ENCODE measurements at places on chromosomes 2 and 18.

- no peak for DNase-seq
These were observed 60.4 kb upstream of the ZNF397 start for GRCh38 chr18:35180455-35180854.

DNA sequence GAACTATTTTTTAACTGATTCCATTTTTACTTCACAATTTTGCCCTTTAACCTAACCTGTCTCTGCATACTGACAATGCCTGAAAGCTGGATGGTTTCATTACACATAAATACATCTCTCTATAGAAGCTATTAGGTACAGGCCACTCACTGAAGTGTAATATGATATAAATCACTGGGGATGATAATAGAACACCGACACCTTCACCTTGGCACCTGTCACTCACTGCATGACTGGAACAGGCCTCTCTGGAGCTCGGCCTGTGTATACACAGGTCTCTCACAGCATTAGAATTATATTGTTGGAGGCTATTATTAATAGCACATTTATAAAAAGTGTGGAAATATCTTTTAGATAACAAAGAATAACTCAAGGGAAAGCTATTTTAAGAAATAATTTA, 138.2 kb downstream of the TMEM131 start:
- no peak for DNase-seq

DNA sequence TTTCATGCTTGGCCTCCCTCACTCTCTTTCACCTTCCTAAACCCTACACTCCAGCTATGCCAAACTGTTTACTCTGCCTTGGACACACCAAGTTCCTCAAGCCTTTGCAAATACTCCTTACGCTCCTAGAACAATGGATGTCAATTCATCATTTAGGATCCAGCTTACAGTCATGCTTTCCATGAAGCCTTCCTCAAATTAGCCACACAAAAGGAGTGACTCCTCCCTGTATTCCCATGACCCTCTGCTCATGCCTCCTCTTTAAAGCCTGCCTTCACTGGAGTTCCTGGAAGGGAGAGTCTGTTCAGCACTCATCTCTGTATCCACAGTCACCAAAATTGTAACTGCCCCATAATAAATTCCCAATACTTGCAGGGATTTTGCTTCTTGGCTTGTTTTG, 721 bp upstream of the EHD3 start:
- DNase-seq = no peak

GRCh38 chr18:50569930-50570329, 10.0 kb downstream of the MAPK4 start:
- DNase-seq = no peak

DNA sequence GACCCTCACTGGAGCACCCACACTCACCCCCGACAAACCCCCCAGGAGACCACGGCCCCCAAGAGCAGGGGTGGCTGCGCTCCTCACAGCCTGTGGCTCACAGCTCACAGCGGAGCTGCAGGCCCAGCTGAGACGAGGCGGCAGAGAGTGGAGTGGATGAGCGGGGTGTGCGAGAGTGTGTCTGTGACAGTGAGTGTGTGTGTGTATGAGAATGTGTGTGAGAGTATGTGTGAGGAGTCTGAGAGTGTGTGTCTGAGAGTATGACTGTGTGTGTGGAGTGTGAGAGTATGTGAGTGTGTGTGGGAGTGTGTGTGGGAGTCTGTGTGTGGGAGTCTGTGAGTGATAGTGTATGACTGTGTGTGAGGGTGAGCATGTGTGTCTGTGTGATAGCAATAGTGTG, 55.3 kb upstream of the ID2 start:
- DNase-seq = no peak

DNA sequence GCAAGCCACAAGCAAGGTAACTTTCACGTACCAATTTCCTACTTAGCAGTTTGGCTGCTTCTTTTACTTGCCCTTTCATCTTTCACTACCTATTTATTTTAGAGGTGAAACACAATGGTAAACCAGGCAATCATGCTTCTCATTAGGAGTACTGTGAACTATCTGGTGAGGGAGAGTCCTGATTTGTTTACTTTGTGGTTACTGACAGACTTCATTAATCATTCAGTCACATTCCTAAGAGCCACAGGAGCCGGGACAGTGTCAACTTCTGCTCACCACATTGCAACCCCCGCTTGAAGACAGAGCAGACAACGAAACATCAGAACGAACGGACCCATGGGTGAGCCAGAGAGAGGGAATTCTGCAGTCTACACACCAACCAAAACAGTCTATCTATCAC, 28.8 kb downstream of the TUBB6 start:
- DNase-seq = peak; percentile 78

- no peak for DNase-seq
These were observed 587 bp downstream of the SUMO1 start for GRCh38 chr2:202237787-202238233.

- DNase-seq = no peak
These were observed 1718.6 kb downstream of the SUCLG1 start for GRCh38 chr2:82740527-82740926.

DNA sequence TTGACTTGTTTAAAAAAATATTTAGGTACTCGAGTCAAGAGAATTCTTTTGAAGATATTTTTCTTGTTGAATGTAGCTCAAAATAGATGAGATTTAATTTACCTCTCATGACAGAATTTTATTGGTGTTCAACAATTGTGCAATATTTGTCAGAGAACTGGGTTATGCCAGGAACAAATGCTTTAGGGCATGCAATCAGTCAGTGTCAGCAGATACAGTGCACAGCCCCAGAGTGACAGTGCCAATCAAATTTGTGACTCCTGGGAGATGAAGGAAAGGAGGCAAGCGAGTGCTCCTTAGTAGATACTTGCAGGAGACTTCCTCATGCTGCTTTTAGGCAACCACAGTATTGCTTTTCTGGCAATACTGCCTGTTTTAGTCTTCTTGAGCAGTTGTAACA, 81.2 kb upstream of the DSEL start:
- DNase-seq = no peak

DNA sequence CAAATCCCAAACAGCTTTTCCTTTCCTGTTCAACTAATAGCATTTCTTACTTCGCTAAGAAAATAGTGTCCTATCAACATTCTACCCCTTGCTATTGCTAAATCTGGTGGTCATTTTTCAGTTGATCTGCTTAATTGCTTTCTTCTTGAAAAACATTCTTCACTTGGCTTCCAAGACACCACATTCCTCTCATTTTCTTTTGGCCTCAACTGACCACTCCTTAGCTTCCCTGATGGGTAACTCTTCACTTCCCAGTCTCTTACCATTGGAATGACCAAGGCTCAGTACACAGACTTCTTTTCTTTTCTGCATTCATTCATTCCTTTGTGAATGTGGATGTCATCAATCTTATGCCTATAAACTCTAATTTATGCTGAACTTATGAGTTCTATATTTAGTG, 230.8 kb upstream of the CDH2 start:
- no peak for DNase-seq

DNA sequence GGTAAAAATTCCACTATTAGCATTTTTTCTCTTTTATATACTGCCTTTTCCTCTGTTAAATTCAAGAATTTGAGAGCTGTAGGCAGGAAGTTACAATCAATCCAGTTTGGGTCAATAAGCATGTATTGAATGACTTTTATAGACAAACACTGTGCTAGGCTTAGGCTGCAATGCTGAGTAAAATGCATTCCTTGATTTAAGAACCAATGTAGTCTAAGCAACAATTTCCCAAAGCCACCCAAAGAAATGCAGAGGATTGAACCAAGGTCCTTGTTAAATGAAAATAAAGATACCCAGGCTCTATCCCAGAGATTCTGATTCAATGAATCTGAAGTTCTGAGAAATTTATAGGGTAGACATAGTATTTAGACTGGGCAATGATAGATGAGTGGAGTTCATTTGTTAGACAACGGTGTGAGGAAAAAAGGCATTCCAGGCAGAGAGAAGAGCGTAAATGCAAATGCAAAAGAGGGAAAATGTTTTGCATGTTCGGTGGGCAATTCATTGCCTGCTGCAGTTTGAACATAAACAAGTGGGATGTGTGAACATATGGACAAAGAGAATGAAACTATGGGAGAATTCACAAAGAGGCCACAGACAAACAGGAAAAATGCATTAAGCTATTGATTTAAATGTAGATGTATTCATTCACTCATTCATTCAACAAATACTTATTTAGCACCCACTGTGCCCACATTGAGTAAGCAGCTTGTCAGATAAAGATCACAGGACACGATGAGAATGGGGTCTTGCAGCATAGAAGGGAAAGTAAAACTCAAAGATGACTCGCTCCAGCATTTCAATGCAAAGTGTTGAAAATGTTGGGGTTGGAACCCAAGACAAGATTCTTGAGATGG, 107.1 kb downstream of the EVA1A start:
- DNase-seq = no peak

DNA sequence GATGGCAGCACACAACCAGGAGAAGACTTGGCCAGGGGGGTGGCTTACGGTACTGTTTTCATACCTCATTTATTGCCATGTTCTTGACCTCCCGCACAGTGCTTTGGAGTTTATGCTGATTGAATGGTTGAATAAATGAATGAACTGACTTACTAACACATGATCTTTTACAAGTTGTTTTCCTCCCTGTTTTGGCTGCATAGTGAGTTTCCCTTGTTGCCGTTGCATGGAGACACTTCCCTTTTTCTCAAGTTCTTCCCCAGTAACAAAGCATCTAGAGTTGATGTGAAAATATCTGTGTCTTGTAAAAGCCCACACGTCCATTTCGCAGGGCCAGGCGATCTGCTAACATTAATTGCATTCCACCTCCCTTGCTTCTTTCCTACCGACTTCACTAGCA, 35.7 kb upstream of the RAB1A start:
- no peak for DNase-seq

DNA sequence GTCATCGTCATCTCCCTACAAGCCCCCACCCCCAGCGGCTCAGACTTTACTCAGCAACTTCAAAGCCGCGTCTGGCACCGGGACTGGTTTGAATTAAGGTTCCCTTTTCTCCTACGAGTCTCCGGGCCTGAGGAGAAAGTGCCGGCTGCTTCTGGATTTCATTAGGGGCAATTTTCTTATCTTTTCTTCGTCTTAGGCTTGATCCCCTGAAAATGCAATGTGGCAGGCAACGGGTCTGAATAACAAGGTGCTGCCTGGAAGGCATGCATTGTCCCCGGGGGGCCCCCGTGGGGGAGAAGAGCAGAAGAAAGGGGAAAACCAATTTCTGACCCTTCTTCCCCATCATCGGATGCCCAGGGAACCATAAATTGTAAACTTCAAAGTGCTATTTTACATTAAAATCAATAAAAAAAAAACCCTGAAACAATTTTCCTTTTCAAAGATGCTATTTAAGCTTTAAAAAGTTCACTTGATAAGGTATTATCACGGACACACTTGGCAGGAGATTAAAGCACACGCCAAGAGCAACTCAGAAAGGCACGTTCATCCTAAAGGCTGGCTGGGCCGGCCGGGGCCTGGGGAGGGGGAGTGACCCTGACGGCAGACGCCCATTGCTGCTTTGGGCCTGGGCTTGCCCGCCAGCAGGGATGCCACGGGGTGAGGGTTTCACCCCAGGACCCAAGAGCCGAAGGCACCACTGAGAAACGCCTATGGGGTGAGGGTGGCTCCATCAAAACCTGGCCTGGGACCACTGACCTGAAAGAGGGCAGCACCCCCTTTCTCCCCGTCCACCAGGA, 230.4 kb downstream of the TWIST2 start:
- DNase-seq = no peak

DNA sequence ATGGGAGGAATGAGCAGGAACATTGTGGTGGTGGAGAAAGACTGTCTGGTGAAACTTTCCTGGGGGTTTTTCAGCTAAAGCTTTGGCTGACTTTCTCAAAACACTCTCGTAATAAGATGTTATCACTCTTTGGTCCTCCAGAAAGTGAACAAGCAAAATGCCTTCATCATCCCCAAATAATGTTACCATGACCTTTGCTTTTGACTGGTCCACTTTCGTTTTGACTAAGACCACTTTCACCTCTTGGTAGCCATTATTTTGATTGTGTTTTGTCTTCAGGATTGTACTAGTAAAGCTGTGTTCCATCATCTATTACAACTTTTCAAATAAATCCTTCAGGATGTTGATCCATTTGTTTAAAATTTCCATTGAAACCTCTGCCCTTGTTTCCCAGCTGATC, 103.2 kb downstream of the AKAIN1 start:
- DNase-seq = no peak

DNA sequence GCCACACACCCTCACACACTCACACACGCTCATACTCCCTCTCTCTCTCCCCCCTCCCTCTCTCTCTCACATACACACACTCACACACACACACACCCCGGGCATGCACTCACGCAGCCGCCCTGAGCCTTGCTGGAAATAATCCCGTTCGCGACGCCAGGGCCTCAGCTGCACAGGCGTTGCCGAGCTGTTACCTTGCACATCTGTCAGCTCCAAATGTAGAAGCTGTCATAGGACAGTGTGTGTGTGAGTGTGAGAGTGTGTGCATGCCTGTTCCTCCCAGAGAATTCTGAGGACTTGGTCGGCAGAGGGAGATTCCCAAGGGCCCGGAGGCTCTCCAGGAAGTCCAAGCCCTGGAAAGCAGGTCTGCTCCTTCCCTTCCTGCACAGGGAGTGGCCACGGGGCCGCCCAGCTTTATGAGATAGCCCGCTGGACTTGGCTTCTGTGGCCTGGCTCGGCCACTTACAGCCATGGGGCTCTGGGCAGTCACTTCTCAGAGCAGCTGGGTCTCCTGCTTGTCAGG, 8.6 kb downstream of the SPR start:
- no peak for DNase-seq

- no peak for DNase-seq
These were observed 66.9 kb downstream of the CDH20 start for GRCh38 chr18:61400016-61400635.

DNA sequence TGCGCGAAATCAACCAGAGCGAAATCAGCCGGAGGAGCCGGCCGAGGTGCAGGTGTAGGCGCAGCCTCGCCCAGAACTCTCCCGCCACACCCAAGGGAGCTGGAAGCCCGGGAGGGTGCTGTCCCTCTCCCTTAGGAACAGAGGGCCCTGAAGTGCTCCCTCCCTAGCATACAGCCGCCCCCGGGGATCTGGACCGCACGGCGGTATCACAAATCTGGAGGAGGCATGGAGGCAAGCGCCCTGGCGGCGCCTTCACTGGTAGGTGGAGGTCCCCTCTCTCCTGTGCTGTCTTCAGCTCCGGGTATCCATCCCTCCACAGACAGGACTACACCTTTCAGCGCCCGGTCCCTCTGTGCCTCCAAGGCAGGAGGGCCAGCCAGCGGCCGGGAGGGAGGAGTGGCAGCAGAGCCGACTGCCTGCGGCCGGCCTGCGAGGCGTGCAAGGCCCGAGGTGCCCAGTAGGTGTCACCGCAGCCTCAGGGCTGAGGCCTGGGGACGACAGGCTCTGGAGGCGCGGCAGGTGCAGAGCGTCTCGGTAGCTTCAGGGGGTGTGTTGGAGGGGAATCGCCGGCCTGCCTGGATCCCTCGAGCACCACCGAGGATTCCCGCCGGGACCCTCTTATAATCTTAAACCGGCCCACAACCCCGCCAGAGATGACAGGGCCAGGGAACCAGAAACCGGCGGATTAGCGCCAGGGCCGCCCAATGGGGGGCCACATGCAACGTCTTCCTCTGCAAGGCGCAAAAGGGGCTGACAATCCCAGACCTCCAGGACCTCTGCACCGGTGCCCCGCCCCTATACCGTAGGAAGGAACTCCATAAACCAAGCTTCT, 2.8 kb downstream of the IHH start:
- DNase-seq = no peak

- no peak for DNase-seq
These were observed 106.7 kb downstream of the MYO1B start for GRCh38 chr2:191351921-191352320.
